ENCODE measurements at places on chromosomes 11 and 22.
A peak's percentile ranks its signal among the peaks of the same experiment; 100 is the strongest.

- DNase-seq = no peak
Observed at GRCh38 chr22:38327396-38327795, 10.2 kb upstream of the CSNK1E start.

- no peak for DNase-seq
Observed at GRCh38 chr11:46947399-46948077, 11.0 kb downstream of the CSTPP1 start.

DNA sequence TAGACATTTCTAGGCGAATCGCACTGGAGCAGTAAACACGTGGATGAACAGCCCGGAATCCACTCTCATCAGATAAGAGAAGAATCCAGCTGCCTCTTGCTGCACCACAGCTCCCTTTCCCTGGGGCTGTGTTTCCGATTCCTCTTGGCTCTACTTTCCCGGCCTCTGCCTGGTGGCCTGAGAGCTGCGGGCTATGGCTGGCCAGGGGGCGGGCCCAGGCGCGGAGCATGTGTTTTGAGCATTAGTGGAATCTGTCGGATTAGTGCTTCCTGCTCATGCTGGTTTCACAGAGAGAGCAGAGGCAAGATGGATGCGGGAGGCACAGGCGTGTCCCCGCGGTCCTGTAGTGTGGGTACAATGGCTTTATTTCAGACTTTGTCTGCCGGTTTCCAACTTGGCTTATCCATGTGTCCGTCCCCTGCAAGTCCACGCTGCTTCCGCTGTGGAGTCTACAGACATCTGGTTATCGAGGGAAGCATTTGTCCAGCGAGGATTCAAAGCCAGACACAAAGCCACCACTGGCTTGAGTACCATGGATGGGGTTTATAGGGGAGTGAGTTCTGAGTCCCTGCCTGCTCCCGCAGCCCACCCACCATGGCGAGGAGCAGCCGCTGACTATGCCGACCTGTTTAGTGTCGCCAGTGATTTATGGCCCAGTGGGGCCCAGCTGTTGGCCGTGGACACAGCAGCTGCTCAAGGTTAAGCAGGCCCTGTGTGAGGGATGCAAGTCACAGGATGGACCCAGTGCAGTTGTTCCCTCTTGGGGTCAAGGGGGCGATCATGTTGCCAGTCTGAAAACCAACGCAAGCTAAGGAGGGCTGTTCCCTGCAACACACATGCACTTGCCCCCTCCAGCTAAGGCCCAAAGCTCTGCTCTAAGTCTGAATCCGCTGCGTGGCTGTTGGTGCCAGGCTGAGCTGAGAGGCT is 43.3 kb upstream of the EP300 start:
- DNase-seq = peak; percentile 9

- no peak for DNase-seq
Observed at GRCh38 chr11:132312701-132313111, 942.3 kb downstream of the NTM start.
